HFFc6 (cell line): ENCODE measurements at places on chromosomes 13 and 19. TPM values are rescaled to one million over a fixed set of nuclear protein-coding genes. Genes with fewer than 3 reads are reported as not detected.

The PSG3 gene
- 0.27 TPM in 1 of 3 replicates, not detected in the others for total RNA-seq

The TTC9B gene
- total RNA-seq: not detected in 3 replicates

The FREM2 gene
- total RNA-seq: not detected in 3 replicates

The RASGRP4 gene
- not detected in 3 replicates for total RNA-seq

The PPP2R1A gene
- 326 to 369 TPM (median 351 TPM) in 3 replicates for total RNA-seq

- peaks cover 5% of the 10 kb centered on the region for H3K27me3 ChIP-seq
- H3K4me3 ChIP-seq: no peak overlapping the region
- peak; percentile 1 for DNase-seq
- peaks cover 14% of the 10 kb centered on the region for H3K4me1 ChIP-seq
- H3K27ac ChIP-seq: no peak overlapping the region
Measured at GRCh38 chr13:41995946-41996345, 35.0 kb upstream of the VWA8 start.

DNA sequence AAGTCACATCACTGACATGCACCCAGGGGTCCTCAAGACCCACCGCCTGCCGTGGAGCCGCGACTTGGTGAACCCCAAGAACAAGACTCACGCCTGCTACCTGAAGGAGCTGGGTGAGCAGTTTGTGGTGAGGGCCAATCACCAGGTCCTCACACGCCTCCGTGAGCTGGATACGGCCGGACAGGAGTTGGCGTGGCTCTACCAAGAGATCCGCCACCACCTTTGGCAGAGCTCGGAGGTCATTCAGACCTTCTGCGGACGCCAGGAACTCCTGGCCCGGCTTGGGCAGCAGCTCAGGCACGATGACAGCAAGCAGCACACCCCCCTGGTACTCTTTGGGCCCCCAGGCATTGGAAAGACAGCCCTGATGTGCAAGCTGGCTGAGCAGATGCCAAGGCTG, 29.7 kb downstream of the NWD1 start:
- DNase-seq: no peak
- no peaks in the 10 kb centered on the region for H3K4me1 ChIP-seq
- no peak overlapping the region for H3K27ac ChIP-seq
- no peaks in the 10 kb centered on the region for H3K36me3 ChIP-seq

DNA sequence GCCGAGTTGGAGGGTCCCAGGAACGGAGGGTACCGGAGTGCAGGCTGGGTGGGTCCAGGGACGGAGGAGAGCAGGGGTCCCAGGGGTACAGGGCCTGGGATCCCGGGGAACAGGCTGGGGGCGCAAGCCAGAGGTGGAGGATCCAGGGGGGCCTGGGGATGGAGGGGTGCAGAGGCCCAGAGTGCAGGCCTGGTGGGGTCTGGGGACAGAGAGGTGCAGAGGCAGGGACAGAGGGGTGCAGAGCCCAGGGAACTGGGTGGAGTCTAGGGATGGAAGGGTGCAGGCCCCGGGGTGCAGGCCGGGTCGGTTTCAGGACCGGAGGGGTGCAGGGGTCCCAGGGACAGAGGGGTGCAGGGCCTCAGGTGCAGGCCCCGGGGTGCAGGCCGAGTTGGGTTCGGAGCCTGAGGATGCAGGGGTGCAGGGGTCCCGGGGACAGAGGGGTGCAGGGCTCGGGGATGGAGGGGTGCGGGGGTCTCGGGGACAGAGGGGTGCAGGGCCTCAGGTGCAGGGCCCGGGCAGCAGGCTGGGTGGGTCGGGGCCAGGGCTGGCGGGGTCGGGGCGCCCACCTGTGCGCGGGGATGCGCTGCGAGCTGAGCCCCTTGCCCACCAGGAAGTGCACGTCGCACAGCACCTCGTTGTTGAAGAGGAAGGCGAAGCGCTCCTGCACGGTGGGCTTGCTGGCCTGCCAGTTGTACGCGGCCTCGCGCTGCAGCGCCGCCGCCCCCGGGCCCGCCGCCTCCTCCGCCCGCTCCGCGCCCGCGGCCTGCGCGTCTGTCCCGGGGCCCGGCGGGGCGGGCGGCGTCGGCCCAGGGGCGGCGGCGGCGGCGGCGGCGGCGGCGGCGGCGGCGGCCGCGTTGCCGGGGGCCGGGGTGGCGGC, 545 bp downstream of the BTBD2 start:
- H3K27me3 ChIP-seq: peaks cover 3% of the 10 kb centered on the region
- peaks cover 8% of the 10 kb centered on the region; the same call in 1 of the 2 replicates for H3K36me3 ChIP-seq
- H3K4me1 ChIP-seq: no peaks in the 10 kb centered on the region
- no peak for DNase-seq
- peak overlapping the region; percentile 83 for H3K4me3 ChIP-seq

DNA sequence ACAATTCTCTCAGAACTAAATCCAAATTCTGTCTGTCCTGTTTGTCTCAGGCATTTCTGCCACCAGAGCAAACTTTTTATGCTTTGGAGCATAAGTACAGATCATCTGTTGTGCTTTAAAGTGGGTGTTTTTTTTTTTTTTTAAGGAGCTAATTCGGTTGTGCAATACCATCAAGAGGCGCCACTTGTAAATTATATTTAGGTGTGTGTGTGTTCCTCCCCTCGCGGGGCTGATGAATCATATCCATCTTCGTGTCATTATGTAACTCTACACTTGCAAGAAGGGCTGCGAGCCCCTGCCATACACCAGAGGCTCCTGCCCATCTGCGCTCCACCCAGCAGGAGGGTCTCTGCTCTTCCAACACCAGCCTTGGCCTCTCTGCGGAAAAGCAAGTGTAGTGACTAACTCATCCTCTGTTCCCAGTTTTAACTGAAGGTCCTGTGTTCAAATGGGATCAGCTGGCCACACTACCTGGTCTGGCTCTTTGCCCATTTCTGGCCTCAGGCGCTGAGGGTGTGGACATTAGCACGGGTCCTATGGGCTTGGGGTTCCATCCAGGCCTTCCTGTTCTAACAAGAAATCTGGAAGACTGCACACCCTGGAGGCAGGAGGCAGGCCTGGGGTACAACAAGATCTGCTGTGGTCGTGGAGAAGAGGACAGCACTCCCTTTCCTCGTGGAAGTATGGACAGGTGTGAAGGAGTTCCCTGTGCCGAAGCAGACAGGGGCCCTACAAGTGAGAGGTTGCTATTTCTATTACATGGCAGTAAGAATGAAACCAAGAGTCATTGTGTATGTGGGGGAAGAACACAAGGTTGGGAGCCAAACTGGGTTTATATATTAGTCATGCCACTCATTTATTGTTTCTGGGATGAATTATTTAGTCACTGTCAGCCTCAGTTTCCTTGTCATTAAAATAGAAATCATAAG, 96.1 kb upstream of the MBNL2 start:
- peaks cover 2% of the 10 kb centered on the region; the same call in 1 of the 2 replicates for H3K27me3 ChIP-seq
- no peak overlapping the region for H3K27ac ChIP-seq
- peaks cover 52% of the 10 kb centered on the region for H3K4me1 ChIP-seq
- peak overlapping the region; percentile 20 for H3K4me3 ChIP-seq

GRCh38 chr19:55553217-55554182, 8.2 kb upstream of the SBK3 start:
- peaks cover 39% of the 10 kb centered on the region for H3K4me1 ChIP-seq
- peak overlapping the region; percentile 82 for H3K4me3 ChIP-seq
- DNase-seq: no peak
- no peaks in the 10 kb centered on the region for H3K36me3 ChIP-seq
- no peaks in the 10 kb centered on the region; the same call in 1 of the 2 replicates for H3K27me3 ChIP-seq

GRCh38 chr19:10895920-10896319, 24.6 kb downstream of the CARM1 start:
- H3K4me3 ChIP-seq: no peak overlapping the region
- no peaks in the 10 kb centered on the region for H3K36me3 ChIP-seq
- no peak for DNase-seq
- peaks cover 15% of the 10 kb centered on the region for H3K4me1 ChIP-seq
- H3K27me3 ChIP-seq: no peaks in the 10 kb centered on the region; the same call in none of the 2 replicates

GRCh38 chr13:112828756-112829155, 138.9 kb downstream of the ATP11A start:
- H3K4me1 ChIP-seq: no peaks in the 10 kb centered on the region
- peaks cover 3% of the 10 kb centered on the region; the same call in 1 of the 2 replicates for H3K27me3 ChIP-seq
- DNase-seq: no peak
- H3K36me3 ChIP-seq: peaks cover 30% of the 10 kb centered on the region
- H3K4me3 ChIP-seq: no peak overlapping the region

DNA sequence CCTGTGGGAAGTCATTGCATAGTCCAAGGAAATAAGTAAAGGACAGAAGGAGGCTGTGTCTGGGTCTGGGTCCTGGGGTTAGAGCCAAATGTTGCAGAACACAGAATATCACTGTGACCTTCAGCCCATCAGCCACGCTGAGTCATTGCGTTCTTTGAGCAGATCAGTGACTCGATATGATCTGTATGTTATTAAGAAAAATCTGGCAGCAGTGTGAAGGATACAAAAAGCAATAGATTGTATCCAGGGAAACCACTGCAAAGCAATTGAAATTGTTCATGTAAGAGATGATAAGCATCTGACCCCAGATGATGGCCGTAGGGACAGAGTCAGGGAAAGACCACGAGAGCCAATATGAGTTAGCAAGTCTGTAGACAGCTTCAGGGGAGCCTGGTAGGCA, 1575.1 kb upstream of the SLC10A2 start:
- H3K27ac ChIP-seq: no peak overlapping the region
- H3K36me3 ChIP-seq: no peaks in the 10 kb centered on the region
- no peak for DNase-seq
- peaks cover 1% of the 10 kb centered on the region; the same call in 1 of the 2 replicates for H3K27me3 ChIP-seq
- H3K4me1 ChIP-seq: no peaks in the 10 kb centered on the region
- no peak overlapping the region for H3K4me3 ChIP-seq

- H3K36me3 ChIP-seq: peaks cover 56% of the 10 kb centered on the region
- H3K27me3 ChIP-seq: peaks cover 1% of the 10 kb centered on the region; the same call in 1 of the 2 replicates
- H3K27ac ChIP-seq: no peak overlapping the region
- H3K4me1 ChIP-seq: no peaks in the 10 kb centered on the region
- no peak for DNase-seq
Measured at GRCh38 chr19:12244370-12244769, 50.3 kb downstream of the ZNF44 start.

DNA sequence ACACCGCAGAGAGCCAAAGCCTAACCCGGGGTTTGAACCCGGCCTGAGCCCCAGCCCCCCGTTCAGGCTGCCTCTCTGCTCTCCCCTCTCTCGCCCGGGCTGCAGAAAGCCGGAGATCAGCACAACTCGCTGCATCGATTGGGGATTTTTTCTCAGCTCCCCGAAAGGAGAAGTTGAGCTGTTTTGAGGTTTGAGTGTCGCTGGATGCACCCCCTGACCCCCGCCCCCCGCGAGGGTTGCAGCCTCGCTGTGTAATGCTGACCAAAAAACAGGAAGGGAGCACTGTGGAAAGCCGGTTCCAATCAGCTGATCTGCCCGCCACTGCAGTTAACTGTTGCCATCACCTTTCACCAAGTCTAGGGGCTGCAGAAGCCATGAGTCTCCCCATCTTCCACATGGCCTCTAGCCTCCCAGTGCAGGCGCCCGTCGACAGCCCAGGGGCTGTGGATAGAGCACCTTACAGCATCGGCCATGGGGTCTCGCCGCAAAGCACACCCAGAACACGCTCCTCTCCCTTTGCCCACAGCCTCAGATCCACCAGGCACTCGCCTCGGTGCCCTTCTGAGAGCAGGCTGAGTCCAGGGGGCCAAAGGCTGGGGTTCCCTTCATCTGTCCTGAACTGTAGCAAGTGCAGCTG, 34.5 kb downstream of the MYO9B start:
- H3K4me1 ChIP-seq: peaks cover 33% of the 10 kb centered on the region
- peak overlapping the region; percentile 69 for H3K27ac ChIP-seq
- DNase-seq: no peak
- peaks cover 16% of the 10 kb centered on the region for H3K36me3 ChIP-seq

GRCh38 chr13:46751811-46752635, 44.9 kb downstream of the ESD start:
- DNase-seq: peak; percentile 15
- no peak overlapping the region for H3K4me3 ChIP-seq
- peaks cover 20% of the 10 kb centered on the region for H3K36me3 ChIP-seq
- peaks cover 17% of the 10 kb centered on the region for H3K4me1 ChIP-seq
- peaks cover 5% of the 10 kb centered on the region; the same call in 1 of the 2 replicates for H3K27me3 ChIP-seq
- H3K27ac ChIP-seq: no peak overlapping the region

DNA sequence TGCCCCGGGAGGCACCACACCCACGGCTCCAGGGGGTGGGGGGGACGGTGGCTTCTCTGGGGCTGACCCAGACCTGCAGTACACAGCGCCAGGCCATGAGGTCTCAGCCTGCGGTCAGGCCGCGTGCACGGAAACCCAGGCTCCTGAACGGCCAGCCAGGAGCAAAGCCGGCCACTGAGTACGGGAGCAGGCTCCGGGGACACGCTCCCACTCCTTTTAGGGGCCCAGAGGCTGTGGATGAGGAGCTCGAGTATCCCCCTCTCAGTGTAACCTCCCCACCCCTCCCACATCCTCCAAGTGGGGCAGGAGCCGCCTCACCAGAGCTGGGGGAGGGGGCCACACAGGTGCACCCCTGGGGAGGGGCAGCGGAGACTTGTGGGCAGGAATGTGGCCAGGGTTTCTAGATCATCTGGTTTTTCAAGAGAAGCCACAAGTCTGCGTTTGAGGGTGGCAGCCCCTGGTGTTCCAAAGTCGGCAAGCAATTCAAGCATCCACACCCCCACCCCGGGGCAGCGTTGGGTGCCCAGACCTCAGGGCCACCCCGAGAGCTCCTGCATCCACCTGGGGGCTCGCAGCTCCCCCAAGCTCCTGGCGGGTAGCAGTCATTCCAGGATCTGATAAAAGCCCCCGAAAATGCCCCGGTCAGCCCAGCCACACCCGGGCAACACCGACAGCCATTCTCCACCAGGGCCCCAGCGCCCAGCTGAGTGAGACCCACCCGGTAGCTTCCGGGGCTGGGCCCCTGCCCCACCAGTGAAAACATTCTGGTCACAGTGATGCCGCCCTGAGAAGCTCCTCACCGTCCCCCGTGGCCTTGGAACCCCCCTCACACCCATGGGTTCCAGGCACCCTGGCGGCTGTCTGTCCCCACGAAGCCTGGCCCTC, 6.1 kb downstream of the SBNO2 start:
- peaks cover 20% of the 10 kb centered on the region for H3K36me3 ChIP-seq
- peak overlapping the region; percentile 85; the same call in 1 of the 2 replicates for H3K4me3 ChIP-seq
- H3K27me3 ChIP-seq: peaks cover 2% of the 10 kb centered on the region

- H3K4me3 ChIP-seq: no peak overlapping the region
- H3K27ac ChIP-seq: no peak overlapping the region
- peaks cover 26% of the 10 kb centered on the region for H3K4me1 ChIP-seq
- H3K27me3 ChIP-seq: peaks cover 8% of the 10 kb centered on the region
- DNase-seq: no peak
Measured at GRCh38 chr13:59494151-59494550, 669.6 kb downstream of the DIAPH3 start.

- H3K4me1 ChIP-seq: peaks cover 5% of the 10 kb centered on the region; the same call in 1 of the 2 replicates
- peaks cover 18% of the 10 kb centered on the region for H3K27me3 ChIP-seq
- no peak for DNase-seq
- no peaks in the 10 kb centered on the region for H3K36me3 ChIP-seq
Measured at GRCh38 chr19:18254546-18255503, 19.4 kb downstream of the IQCN start.
